ENCODE measurements at places on chromosomes 3 and 15.

DNA sequence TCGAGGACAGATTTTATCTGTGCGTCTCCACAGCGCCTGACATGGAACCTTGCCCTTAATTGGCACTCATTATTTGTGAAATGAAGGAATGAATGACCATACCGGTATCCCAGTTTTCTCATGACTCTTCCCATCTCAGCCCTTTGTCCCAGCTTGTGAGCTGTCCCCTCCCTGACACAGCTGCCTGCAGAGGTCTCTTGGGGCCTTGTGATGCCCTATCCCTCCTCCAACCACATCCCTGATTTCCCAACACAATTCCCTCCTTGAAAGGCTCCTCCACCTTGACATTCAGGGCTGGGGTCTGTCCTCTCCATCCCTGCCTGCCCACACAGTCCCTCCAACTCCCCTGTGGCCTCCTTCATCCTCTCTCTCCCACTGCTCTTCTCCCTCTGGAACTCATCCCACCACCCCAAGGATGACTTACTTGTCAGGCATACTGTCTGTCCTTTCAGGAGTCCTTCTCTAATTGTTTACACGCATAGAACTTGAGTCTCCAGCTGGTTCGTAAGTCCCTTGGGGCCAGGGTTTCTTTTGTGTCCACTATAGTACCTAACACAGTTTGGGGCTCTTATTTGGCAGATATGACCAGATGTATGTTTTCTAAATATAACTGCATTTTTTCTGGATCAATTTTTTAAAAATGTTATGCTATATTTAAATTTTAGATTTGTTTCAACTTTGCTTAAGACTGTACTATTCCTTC, 35.6 kb upstream of the FILIP1L start:
- no peak for DNase-seq

- no peak for DNase-seq
Observed at GRCh38 chr15:71484080-71484479, 326.3 kb upstream of the NR2E3 start.

- DNase-seq = no peak
Observed at GRCh38 chr3:127608362-127608718, 10.1 kb downstream of the MCM2 start.

- no peak for DNase-seq
Observed at GRCh38 chr3:128402319-128402718, 64.4 kb downstream of the DNAJB8 start.

GRCh38 chr3:4581124-4581424, 87.9 kb downstream of the ITPR1 start:
- no peak for DNase-seq

DNA sequence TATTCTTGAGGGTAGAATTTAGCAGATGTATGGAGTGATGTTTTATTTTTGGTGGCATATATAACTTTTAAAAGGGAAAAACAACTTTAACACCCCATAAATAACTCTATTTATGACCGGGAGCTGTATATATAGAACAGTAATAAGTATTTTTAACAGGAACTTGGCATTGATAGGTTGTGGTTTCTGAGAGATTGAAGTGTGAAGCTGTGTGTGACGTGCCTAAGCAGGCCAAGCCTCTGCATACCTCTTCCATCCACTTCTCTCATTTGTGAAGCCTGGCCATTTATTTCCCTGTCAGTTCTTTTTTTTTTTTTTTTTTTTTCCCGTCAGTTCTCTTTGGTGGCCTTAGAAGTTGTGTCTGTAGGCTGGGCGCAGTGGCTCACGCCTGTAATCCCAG, 23.0 kb downstream of the RBM5 start:
- DNase-seq = no peak

DNA sequence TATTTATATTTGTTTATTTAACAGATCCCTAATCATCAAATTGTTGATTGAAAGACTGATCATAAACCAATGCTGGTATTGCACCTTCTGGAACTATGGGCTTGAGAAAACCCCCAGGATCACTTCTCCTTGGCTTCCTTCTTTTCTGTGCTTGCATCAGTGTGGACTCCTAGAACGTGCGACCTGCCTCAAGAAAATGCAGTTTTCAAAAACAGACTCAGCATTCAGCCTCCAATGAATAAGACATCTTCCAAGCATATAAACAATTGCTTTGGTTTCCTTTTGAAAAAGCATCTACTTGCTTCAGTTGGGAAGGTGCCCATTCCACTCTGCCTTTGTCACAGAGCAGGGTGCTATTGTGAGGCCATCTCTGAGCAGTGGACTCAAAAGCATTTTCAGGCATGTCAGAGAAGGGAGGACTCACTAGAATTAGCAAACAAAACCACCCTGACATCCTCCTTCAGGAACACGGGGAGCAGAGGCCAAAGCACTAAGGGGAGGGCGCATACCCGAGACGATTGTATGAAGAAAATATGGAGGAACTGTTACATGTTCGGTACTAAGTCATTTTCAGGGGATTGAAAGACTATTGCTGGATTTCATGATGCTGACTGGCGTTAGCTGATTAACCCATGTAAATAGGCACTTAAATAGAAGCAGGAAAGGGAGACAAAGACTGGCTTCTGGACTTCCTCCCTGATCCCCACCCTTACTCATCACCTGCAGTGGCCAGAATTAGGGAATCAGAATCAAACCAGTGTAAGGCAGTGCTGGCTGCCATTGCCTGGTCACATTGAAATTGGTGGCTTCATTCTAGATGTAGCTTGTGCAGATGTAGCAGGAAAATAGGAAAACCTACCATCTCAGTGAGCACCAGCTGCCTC, 14.7 kb downstream of the THBS1 start:
- DNase-seq = no peak

GRCh38 chr15:29162411-29162810, 107.2 kb downstream of the NSMCE3 start:
- DNase-seq = no peak

DNA sequence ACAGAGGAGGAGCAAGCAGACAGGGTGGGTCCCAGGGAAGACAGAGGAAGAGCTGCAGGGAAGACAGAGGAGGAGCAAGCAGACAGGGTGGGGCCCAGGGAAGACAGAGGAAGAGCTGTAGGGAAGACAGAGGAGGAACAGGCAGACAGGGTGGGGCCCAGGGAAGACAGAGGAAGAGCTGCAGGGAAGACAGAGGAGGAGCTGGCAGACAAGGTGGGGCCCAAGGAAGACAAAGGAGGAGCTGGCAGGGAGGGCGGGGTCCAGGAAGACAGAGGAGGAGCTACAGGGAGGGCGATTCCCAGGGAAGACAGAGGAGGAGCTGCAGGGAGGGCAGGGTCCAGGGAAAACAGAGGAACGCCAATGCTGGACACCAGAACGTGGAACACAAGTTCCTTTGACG, 66.5 kb downstream of the PLXNA1 start:
- no peak for DNase-seq

DNA sequence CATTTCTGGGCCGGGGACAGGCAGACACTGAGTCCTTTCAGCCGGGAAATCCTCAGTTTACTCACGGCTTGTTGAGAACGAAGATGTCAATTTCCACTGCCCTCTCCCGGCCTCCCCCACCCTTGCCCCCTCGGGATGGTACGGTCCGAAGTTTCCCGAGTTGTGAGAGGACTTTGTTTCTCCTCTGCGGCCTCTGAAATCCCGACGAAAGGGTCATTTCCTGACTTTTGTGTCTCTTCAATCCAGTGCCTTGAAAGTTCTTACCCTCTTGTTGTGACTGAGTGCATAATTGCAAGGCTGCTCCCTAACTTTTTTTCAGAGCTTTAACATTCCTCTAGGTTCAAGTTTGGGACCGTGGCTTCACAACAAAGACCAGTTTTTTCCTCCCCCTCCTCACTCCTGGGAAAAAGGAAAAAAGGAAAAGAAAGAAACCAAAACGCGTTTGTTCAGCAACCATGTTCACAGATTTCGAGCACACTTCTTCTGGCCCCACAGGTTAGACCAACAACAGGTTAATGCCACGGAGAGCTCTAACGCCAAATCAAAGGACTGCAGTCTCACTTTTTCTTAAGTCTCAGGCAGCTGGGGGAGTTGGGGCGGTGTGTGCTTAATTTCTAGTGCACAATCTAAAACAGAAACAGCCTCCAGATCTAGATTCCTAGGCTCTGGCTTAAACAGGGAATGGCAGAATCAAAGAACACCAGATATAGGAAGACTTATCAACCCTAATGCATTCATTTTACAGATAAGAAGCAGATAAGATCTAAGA, 138.9 kb downstream of the TMCO5A start:
- no peak for DNase-seq

DNA sequence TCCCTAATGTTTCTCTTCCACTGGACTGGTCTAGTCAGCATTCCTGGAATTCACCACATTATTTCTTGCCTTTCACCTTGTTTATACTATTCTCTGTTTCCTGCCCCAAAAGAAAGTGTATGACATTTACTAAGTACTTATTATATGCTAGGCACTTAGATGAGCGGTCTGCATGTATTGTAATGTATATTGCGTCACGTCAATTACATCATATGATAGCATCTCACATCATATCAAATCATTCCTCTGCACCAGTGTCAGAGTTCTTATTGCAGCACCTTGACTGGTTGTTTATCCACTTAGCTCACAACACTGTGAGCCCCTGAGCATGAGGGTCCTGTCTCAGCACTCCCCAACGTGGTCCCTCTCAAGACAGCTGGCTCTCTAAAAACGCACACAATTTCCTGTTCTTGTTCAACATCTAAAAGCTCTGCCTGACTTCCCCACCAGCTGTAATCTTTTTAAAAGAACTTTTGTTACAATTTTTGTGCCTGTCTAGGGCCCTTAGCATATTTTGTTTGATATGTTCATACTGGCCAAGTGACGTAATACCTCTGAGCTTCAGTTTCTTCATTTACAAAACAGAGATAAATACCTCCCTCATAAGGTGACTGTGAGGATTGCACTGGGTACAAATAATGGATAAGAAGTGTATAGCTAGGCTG, 58.8 kb downstream of the ARHGAP31 start:
- DNase-seq = no peak

- DNase-seq = no peak
Observed at GRCh38 chr3:78734048-78734637, 1033.7 kb downstream of the ROBO1 start.

GRCh38 chr3:180048103-180048502, 11.4 kb upstream of the PEX5L start:
- no peak for DNase-seq

- peak; percentile 71 for DNase-seq
Observed at GRCh38 chr3:12947504-12948369, 106.4 kb upstream of the RPL32 start.

DNA sequence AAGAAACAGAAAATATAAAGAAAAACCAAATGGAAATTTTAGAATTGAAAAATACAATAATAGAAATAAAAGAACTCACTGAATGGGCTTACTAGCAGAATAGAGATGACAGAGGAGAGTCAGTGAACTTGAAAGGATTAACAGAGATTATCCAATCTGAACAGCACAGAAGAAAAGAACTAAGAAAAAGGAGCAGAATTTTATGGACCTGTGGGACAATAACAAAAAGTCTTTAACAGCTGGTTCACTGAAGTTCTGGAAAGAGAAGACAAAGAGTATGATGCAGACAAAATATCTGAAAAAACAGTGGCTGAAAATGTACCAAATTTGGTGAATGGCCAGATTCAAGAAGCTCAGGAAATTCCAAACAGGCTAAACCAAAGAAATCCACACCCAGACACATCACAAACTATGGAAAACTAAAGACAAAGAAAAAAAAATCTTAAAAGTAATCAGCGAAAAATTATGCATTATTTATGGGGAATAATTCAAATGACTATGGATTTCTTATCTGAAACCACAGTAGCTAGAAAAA, 9.7 kb upstream of the GNB5 start:
- DNase-seq = no peak

- DNase-seq = peak; percentile 9
Observed at GRCh38 chr3:132180337-132180791, 136.8 kb upstream of the ACP3 start.

- DNase-seq = no peak
Observed at GRCh38 chr3:42668793-42669217, 15.3 kb downstream of the ZBTB47 start.

- no peak for DNase-seq
Observed at GRCh38 chr3:160210341-160210740, 14.9 kb upstream of the C3orf80 start.

GRCh38 chr15:39799552-39800011, 16.9 kb upstream of the FSIP1 start:
- DNase-seq = no peak

DNA sequence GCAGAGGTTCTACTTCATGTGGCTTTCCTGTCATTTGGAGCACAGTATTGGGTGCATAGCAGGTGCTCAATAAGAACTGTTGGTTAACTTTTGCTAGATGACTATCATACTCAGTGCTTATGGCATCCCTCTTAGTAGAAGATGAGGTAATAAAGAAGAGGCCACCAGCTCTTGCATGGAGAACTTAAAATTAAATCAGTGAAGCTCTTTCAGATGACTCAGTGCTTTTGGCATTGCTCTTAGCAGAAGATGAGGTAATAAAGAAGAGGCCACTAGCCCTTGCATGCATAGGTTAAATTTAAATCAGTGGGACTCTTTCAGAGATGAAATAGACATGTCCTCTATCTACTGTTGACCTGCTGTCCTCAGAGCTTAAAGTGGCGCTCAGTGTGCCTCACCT, 109.4 kb upstream of the FGF7 start:
- DNase-seq = no peak

DNA sequence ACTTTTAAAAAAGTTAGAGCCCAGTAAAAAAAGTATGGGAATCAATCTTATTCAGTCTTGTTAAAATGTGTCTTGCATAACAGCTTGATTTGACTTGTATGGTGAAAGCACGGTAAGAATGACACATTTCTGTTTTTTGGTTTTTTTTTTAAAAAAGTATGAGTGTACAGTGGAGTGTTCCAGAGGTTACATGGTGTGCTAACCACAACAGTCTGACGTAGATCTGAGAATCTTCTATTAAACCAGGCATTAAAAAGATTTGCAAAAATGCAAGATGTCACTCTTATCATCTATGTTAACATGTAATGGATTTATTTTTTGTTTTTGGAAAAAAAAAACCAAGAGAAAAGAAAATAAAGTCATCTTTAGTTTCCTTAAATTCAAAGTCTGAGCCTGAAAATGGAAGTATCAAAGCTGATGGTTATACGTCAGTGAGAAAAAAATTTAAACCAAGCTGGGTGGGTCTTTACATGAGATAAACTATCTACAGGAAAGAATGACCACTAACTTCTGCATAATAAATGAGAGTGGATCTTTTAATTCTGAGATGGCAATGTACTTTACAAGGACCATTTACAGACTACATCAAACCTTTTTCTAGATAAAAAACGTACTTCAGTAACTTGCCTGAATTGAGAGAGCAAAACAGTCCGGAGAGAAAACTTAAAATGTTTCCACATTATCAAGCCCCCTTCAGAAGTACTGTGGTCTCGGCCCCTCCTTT, 1.6 kb downstream of the GABPB1 start:
- peak; percentile 39 for DNase-seq

DNA sequence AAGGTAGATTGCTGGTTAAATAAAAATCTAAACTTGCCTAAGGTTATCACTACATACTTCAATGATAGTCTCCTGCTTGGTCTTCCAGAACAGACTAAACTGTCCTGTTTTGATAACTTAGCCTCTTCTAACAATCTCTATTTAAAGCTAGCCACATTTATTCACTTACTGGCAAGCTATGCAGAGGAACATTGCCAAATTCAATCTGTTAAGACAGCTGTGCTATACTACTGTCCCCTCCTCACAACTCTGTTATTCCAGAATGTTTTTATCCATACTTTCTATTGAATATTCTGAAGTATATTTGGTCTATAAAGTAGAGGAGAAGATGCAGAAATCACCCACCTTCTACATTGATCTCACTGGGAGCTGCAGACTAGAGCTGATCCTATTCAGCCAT, 594.0 kb upstream of the CCDC54 start:
- no peak for DNase-seq
